ENCODE measurements at places on chromosomes 5 and 9.

- no peak for DNase-seq
Measured at GRCh38 chr5:37662362-37662761, 177.5 kb downstream of the GDNF start.

GRCh38 chr9:83491995-83492394 is 46.2 kb downstream of the FRMD3 start:
- DNase-seq: no peak

DNA sequence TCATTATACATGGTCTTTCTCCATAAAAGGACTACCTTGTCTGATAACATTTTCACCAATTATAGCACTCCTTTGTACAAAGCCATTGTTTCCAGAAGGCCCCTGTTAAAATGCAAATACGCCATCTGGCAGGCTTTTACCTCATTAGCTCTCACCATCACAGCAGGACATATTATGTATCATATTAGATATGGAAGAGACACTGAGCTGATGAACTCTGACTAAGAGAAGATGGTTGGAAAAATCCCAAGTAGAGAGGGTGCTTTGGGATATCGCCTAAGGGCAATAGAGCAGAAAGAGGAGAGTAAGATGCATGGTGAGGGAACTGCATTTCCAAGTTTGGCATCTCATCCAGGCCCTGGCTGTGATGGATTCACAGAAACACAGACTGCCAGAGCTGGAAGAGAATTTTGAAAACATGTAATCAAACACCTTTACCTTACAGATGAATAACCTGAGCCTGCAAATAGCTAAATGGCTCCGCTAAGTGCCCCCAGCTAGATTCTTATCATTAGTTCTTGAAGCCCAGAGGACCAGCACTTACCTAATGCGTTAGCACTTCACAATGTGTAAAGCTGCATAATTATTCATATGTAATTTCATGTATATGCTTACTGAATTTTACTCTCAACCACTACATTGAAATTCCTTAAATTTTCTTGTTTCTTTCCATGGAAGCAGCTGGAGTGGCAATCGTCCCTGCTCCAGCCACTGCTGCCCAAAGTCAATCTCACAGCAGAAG is 393.6 kb upstream of the IZUMO3 start:
- DNase-seq: no peak

- DNase-seq: no peak
Measured at GRCh38 chr9:131625790-131626670, 80.7 kb downstream of the PRRT1B start.

- DNase-seq: no peak
Measured at GRCh38 chr5:96001262-96001661, 39.6 kb upstream of the ELL2 start.

DNA sequence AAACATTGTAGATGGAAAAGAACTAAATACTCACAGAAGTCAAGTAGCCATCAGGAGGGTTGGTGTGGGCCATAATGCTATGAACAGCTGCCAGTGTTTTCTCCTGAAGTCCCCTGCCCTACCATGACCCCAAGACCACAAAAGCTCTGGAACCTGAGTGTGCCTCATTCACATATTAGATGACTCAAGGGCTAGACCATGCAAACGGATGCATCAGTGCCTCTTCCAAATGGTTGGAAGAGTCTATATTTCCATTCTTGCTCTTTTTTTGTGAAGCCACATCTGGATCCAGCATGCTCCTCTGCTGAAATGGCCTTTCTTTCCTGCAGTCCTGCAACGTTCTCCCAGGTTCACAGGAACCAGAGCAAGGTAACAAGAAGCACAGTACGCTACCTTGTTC is 136.6 kb upstream of the EPB41L4A start:
- DNase-seq: no peak

DNA sequence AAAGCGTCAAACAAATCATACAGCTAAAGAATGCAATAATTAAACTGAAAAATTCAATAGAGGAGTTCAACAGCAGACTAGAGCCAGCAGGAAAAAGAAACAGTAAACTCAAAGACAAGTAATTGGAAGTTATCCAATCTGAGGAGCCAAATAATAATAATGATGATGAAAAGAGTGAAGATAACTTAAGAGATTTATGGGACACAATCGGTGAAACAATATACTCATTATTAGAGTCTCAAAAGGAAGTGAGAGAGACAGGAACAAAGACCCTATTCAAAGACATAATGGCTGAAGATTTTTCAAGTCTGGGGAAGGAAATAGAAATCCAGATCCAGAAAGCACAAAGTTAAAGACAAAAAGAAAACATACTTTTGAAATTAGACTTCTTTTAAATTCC is 263.9 kb upstream of the NR4A3 start:
- DNase-seq: no peak

- DNase-seq: no peak
Measured at GRCh38 chr5:95715799-95716461, 15.2 kb upstream of the RHOBTB3 start.

GRCh38 chr9:20200991-20201431 is 412.2 kb upstream of the SLC24A2 start:
- no peak for DNase-seq

DNA sequence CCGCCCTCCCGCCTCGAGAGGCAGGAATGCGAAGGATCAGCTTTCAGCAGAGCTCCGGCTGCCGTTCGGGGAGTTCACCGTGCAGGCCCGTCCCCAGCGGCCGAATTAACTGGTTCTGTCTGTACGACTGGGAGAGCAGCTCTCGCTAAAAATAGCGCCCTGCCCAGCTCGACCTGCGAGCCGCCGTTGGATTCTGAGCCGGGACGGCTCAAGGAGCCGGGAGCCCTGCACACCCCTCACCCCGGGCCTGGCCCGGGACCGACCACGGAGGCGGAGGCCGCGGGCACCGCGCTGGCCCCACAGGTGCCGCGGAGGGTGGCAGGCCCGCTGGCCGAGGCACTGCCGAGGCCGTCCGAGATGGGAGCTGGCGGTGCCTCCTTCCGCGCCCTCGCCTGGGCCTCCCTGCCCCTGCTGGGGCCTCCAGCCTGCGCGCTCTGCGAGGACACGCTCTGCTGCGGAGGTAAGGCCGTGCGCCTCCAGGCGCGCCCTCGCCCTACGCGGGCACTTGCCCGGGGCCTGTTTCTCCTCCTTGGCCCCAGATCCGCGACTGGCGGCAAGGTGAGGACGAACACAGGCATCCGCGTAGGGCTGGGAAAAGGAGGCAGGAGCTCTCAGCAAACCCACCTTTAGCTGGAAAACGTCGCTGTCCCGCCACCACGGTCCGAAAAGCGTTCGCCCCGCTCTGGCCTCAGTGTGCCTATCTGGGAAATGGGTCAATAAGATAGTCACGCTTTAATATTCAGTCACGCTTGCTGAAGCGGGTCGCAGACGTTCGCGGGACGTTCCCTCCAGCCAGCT is 53.1 kb upstream of the DAB2IP start:
- DNase-seq: peak; percentile 86

GRCh38 chr9:77881111-77881510 is 150.5 kb downstream of the GNAQ start:
- no peak for DNase-seq

DNA sequence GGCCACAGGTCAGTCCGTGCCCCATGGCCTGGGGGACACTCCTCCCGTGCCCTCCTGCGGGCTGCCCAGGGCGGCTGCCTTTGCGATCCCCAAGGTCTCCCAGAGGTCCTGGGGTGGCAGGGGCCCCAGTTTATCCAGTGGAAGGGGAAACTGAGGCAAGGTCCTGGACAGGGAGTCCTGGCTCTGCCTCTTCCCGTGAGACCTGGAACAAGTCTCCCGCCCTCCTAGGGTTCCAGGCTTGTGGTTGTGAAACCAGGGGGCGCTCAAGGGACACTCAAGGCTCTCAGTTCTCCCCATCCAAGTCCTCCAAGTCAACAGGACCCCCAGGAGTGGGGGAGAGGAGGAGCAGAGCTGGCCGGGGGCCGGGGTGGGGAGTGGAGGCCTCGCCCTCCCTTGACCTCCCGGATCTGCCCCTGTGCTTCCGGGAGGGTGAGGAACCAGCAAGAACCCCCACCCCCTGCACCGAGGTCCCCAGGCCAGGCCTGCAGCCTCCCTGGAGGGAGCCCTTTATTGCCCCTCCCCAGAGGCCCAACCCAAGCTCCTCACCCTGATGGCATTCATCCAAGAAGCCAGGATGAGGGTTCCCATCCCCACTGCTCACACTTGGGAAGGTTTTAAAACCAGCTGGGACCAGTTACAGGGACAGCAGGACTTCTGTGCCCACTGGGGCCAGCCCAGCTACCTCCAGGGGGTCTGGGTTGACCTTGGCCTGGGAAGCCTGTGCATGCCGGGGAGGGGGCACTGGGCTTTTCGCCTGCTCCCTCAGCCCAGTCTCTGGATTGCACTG is 24.7 kb upstream of the TMEM250 start:
- DNase-seq: peak; percentile 45

GRCh38 chr5:35484241-35484640 is 133.4 kb upstream of the SPEF2 start:
- DNase-seq: no peak

DNA sequence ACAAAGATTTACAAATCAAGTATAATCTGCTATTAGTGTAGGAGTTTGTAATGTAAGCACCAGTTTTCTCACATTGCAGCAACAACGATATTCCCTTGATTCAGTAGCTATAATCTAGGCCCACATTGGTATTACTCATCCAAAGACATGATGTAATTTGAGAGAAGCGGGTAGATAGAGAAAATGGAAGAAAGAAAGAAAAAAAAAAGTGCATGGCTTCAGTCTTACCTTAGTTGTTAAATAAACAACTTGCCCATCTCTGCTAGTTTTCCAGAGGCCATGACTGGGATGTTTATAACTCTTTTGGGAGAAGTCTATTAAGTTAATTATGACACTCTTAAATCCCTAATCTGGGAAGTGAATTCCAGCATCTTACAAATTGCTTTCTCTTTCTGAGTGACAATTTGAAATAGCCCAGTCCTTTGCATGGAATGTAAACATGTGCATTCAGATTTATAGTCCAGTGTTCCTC is 2.8 kb downstream of the MELK start:
- DNase-seq: no peak

GRCh38 chr9:20848490-20848889 is 164.4 kb downstream of the FOCAD start:
- no peak for DNase-seq

DNA sequence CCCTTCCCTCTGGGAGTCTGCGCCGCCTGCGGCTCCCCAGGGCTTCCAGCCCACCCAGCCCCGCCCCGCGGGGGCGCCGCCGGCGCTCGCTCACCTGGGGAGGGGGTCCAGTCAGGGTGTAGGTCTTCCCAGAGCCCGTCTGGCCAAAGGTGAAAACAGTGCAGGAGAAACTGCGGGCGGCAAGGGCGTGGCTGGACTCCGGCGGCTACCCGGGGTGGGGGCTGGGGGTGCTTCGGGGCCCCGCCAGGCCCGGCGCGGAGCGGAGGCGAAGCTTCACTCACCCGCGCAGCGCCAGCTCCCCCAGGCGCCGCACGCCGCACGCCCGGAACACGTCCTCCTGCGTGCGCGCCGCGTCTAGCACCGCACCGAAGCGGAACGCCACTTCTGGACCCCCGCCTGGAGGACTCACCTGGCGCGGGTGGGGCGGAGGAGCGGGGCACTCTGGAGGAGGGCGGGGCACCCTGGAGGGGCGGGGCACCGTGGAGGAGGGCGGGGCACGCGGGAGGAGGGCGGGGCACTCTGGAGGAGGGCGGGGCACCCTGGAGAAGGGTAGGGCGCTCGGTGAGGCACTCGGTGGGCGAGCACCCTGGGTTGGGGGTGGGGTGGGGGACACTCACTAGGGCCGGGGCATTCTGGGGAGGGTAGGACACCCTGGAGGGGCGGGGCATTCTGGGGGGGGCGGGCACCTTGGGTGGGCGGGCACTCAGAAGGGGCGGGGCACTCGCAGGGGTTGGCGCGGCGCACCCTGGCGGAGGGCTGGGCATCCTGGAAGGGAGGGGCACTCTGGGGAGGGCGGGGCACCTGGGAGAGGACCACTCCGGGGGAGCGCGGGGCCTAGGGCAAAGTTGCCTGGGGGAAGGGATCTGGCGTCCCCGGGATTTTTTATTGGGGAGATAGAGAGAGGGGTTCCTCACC is 814 bp downstream of the KIF12 start:
- peak; percentile 91 for DNase-seq

- DNase-seq: peak; percentile 81
Measured at GRCh38 chr5:133610489-133611356, 1.6 kb downstream of the FSTL4 start.

GRCh38 chr5:76153271-76153670 is 70.1 kb downstream of the SV2C start:
- no peak for DNase-seq

DNA sequence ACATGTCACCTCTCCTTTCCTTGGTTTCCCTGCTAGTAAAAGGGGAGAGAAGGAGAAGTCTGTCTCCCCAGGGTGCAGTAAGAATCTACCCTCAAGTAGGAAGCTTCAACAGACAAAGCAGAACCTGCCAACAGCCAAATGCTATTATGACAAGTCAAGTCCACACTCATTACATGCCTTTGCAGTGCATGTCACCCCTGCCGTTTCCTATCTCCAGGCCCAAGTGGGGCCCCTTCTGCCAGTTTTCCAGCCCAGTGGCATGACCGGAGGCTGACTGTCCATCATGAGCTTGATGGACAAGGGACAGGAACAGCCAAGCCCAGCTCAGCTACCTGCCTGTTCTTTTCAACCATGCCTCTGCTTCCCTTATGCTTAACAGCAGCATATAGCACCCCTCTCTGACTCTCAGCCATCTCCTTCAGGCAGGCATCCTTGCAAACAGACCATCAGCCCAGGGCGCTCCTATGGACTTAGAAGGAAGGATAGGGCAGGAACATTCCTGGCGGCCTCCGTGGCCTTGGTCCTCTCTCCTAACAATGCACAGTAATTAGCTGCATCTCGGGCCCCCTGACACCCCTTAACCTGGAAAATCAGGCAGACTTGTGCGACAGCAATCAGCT is 107.2 kb upstream of the RAD23B start:
- DNase-seq: no peak

- no peak for DNase-seq
Measured at GRCh38 chr5:93193431-93194347, 387.3 kb downstream of the NR2F1-AS1 start.

DNA sequence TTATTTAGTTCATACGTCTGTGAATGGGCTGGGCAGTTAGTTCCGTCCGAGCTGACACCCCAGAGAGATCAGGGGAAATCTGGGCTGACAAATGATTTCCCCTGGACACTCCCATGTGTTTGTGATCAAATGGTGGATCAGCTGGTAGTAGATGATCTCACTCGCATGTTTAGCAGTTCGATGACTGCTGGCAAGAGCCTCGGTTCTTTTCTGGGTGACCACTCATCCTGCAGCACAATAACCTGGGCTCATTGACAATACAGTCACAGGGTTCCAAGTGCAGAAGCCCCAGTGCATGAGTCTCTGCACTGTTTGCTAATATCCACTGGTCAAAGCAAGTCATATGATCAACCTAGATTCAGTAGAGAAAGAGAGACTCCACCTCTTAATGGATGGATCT is 155.9 kb downstream of the NR2F1-AS1 start:
- no peak for DNase-seq

DNA sequence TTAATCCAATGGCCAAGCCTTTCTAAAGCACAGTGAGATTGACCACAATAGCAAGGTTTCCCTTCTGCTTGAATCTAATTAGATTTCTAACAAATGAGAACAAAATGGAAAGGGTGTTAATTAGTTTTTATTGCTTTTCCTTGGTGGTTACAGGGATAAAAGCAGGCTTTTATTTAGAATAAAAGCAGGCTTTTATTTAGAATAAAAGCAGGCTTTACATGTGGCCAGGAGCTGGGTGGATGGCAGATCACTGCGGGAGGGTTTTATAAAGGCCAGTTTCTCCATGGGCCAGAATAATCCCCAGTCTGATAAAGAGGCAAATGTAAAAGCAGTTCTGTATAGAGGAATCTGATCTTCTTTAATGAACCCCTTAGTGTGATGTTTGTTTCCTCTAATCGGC is 470.2 kb downstream of the TMEM232 start:
- no peak for DNase-seq

GRCh38 chr5:68304421-68305052 is 89.0 kb downstream of the PIK3R1 start:
- DNase-seq: no peak
